Mesendoderm (in vitro differentiated cells): ENCODE measurements at places on chromosomes 4 and X.

DNA sequence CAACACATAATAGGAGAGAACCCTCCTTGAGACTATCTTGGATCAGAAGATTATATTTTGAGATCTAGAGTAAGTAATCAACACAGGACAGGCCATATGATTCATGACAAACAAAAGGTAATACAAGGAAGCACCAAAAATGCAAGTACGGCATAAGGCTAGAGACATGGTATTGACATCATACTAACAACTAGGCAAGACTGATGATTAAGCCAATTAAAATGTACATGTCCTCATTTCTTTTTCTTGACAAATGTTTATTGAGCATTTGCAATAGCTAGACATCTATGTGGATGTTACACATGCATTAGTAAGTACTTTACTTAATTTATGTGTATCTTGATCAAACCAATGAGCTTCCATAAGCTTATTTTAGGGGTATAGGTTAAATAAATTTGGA is 695.7 kb upstream of the GALNTL6 start:
- no peaks in the 10 kb centered on the region for H3K36me3 ChIP-seq
- no peak overlapping the region for H3K27ac ChIP-seq
- no peaks in the 10 kb centered on the region for H3K27me3 ChIP-seq
- DNase-seq: no peak

DNA sequence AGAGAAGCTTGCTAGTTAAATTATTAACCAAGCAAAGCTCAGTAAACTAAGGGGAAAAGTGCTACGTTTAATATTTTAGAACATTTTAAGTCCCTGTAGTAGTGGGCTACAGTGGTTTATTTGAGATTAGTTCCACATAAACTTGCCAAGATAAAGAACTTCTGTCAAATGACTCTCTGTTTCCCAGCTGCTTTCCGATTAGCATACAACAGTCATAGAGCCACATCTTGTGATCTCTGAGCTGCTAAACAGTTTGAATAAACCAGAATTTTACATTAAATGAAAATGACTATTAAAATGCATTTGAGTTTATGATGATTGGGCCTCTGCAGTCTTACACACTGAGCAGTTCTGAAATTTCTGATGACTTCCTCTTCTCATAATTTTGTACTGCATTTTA is 568.5 kb downstream of the IQCM start:
- no peaks in the 10 kb centered on the region for H3K4me1 ChIP-seq
- H3K4me3 ChIP-seq: no peak overlapping the region
- DNase-seq: no peak
- H3K27me3 ChIP-seq: no peaks in the 10 kb centered on the region

DNA sequence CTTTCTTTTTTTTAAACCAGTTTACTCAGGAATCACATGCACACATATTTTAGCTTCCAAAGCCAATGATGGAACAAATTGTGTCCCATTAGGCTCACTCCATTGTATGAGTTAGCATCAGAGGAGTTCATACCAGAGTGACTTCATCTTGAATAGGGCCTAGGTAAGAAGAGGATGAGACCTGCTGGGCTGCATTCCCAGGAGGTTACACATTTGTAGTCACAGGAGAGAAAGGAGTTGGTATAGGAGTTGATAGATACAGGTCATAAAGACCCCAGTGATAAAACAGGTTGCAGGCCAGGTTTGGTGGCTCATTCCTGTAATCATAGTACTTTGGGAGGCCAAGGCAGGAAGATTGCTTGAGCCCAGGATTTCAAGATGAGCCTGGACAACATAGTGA is 9.3 kb downstream of the PDGFRA start:
- no peak overlapping the region for H3K27ac ChIP-seq
- no peaks in the 10 kb centered on the region for H3K4me1 ChIP-seq
- no peak for DNase-seq
- H3K36me3 ChIP-seq: no peaks in the 10 kb centered on the region
- H3K27me3 ChIP-seq: no peaks in the 10 kb centered on the region
- H3K4me3 ChIP-seq: no peak overlapping the region

DNA sequence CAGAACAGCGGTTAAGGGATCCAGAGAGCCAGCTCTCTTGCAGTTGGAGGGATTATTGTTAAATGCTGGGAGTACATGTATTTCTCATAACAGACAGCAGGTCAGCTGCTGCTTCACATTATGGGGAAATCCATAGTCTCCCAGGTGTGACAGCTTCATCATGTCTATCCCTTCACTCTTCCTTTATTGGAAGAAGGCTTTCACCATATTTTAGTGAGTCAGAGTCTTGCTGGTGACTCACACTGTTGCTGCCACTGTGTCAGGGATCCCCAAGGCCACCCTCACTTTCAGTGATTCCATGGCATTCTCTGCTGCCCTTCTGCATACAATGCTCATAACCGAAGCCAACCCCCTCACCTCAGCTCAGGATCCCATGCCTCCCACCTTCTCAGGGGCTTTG is 32.9 kb upstream of the PAGE5 start:
- no peak overlapping the region for H3K4me3 ChIP-seq
- H3K27ac ChIP-seq: no peak overlapping the region
- no peaks in the 10 kb centered on the region for H3K4me1 ChIP-seq
- no peaks in the 10 kb centered on the region for H3K36me3 ChIP-seq

DNA sequence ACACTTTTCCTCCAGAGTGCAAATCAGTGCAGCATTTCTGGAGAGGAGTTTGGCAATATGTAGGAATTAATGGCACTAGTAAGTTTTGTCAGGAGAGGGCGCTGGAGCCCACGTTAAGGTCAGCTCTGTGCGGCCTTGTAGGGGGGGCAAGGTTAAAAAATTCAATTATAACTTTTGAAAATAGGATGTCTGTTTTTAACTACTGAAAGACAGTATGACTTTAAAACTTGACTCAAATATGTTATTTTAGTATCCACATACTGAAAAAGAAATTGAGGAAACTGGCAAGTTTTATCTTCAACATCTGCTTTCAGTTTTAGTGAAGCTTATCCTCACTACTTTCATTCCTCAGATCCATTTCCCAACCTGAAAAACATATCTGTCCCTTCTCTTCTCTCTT is 30.9 kb upstream of the HSD17B13 start:
- H3K4me1 ChIP-seq: no peaks in the 10 kb centered on the region
- DNase-seq: peak; percentile 66
- H3K27me3 ChIP-seq: no peaks in the 10 kb centered on the region
- no peak overlapping the region for H3K27ac ChIP-seq
- H3K4me3 ChIP-seq: no peak overlapping the region

DNA sequence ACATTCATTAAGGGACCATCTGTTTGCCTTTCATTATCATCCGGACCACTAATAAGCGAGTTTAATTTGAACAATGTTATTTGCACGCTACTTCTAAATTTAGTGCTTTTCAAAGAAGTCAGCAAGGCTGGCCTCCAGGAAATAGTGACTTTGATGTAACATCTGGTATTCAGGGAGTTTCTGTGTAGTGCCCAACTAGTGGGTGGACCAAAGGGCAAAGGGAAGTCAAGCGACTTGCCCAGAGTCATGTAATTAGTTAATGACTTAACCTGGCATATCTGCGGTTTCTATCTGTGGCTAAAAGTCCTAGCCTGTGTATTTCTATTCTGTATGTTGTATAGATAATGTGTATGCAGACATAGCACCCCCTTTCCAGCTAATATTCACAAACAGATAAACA is 56.3 kb upstream of the LCORL start:
- no peak for DNase-seq
- H3K4me1 ChIP-seq: no peaks in the 10 kb centered on the region
- no peak overlapping the region for H3K4me3 ChIP-seq
- no peaks in the 10 kb centered on the region for H3K36me3 ChIP-seq

DNA sequence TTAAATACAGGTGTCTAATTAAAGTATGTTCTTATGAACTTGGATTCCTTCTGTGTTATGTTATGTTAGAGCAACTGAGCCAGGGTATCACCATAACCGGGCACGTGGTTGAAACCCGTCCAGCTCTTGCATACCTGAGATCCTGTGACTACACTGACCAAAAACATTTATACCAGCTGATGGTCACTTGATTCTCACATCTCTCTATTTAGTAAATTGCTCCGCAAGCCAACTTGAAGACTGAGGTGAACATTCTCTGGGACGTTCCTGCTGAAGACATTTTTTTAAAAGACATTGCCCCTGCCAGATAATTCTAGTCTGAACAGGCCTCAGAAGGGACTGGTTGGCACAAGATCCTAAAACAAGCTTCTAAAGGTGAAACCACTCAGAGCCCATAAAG is 550.0 kb upstream of the DIPK2B start:
- H3K36me3 ChIP-seq: peaks cover 2% of the 10 kb centered on the region
- H3K27ac ChIP-seq: no peak overlapping the region
- H3K4me1 ChIP-seq: no peaks in the 10 kb centered on the region
- no peak for DNase-seq

GRCh38 chrX:39613997-39614679 is 483.6 kb downstream of the BCOR start:
- no peak overlapping the region for H3K4me3 ChIP-seq
- peak; percentile 4 for DNase-seq
- H3K36me3 ChIP-seq: no peaks in the 10 kb centered on the region

GRCh38 chr4:125703443-125703842 is 388.7 kb downstream of the FAT4 start:
- H3K36me3 ChIP-seq: no peaks in the 10 kb centered on the region
- no peak overlapping the region for H3K4me3 ChIP-seq
- no peaks in the 10 kb centered on the region for H3K4me1 ChIP-seq
- no peak overlapping the region for H3K27ac ChIP-seq

GRCh38 chr4:142156256-142156655 is 519.9 kb downstream of the IL15 start:
- no peaks in the 10 kb centered on the region for H3K27me3 ChIP-seq
- no peaks in the 10 kb centered on the region for H3K4me1 ChIP-seq
- H3K27ac ChIP-seq: no peak overlapping the region
- H3K36me3 ChIP-seq: no peaks in the 10 kb centered on the region
